ENCODE measurements at places on chromosomes 2 and 18.

GRCh38 chr2:55088400-55088799 lies 38.1 kb upstream of the RTN4 start:
- no peak for DNase-seq

DNA sequence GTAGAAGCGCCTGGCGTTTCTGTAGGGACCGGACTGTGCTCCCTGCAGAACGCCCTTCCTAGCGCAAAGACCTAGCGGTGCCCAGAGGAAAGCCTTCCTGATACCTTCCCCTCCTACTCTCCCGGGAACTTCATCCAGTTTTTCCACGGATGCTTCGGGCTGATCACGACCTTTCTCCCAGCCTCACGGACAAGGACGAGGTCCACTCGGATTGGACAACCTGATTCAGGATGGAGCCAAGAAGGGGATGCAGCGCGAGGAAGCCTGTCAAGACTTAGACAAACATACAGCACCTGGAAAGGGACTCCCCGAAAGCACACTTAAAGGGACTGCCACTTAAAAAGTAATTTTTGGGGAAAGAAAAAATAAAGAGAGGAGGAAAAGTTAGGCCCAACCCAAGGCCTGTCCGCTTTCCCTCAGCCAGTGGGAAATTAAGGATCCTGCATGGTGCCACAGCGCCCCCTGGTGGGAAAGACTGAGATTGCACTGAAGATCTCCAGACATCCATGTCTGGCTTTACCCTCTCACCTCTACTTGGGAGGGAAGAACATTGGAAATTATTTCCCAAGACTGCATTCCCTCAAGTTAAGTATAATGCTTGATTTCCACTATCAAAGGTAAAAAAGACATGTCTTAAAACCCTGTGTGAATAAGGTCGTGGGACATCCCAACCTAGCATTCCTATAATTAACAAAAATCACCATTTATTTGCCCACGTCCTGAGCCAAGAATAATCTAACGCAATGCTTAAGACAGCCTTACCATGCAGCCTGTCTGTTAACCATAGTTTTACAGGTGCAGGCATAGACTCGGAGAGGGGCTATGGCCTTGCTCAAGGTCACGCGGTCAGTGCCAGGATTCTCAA lies 13.4 kb upstream of the COPS8 start:
- DNase-seq, result peak; percentile 59

- no peak for DNase-seq
Observed at GRCh38 chr18:34947711-34948125, 93.5 kb upstream of the MAPRE2 start.

DNA sequence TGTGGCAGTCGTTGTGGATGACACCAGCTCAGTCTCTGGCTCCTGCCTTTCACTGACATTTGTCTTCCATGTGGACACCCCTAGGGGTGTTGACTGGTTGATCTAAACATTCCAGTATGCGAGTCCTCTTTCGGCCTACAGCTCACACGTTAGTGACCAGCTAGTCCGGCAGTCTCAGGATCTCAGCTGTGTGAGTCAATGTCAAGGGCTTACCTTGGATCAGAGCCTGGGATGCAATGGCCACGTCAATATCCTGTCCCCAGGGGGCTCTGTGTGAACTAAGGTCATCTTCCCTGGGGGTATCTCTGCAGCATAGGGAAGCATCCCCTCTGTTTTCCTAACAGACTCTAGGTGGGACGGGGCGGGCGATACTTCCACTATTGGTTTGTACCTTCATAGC lies 35.1 kb upstream of the YWHAQ start:
- DNase-seq, result no peak

GRCh38 chr2:42360493-42360889 lies 526 bp downstream of the COX7A2L start:
- no peak for DNase-seq

- no peak for DNase-seq
Observed at GRCh38 chr2:240030379-240031094, at the start of gene OR6B2. TSS of gene OR6B2 (minus strand) at chr2:240030429. CDS start at chr2:240030429, 0 bp downstream.

- no peak for DNase-seq
Observed at GRCh38 chr2:111100087-111100764, 20.5 kb upstream of the BCL2L11 start.

DNA sequence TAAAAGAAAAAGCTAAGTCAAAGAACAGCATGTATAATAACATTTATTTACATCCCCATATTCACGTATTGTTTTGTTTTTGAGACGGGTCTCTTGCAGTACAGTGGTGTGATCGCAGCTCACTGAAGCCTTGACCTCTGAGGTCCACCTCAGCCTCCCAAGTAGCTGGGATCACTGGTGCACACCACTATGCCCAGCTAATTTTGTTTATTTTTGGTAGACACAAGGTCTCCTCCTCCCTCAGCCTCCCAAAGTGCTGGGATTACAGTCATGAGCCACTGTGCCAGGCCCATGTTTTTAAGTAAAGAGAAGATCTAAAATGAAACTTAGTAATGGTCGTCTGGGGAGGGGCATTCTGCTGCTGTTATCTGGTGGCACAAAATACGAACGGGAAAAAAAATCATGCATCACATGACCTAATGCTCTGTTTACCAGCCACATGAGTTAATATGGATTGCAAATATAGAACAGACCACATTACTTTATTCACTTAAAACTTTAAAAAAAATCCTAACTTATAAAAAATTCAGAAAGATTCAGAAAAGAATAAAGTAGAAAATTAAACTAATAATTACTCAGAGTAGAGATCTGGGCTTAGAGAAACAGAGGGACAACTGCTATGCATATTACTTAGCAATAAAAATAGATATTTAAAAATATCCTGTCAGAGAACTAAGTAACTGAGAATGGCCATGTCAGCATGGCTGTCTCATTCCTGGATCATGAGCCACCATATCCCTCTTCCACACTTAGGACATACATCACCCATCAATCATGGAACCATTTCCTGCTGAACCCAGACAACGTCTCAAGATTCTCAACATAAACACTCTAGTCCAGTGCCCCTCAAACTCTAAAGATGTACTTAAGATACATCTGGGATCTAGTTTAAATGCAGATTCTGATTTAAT lies 7.3 kb downstream of the MMADHC start:
- no peak for DNase-seq

DNA sequence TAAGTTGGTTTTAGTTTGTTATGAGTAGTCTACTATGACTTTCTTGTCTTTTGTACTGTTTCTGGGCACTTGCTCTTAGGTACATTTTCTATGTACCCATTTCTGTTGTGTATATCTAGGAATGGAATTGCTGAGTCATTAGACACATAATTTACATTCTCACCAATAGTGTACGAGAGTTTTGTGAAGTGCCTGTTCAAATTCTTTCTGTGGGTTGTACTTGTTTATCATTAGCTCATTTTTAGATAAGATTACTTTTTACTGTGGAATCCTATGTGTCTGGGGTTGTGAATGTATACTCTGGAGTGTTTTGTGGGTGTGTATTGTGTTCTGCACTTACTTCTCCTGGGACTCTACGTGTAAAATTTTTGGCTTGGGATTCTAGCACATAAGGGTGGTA lies 36.6 kb upstream of the CD28 start:
- DNase-seq, result no peak

GRCh38 chr2:71528131-71528591 lies 74.8 kb downstream of the DYSF start:
- no peak for DNase-seq

DNA sequence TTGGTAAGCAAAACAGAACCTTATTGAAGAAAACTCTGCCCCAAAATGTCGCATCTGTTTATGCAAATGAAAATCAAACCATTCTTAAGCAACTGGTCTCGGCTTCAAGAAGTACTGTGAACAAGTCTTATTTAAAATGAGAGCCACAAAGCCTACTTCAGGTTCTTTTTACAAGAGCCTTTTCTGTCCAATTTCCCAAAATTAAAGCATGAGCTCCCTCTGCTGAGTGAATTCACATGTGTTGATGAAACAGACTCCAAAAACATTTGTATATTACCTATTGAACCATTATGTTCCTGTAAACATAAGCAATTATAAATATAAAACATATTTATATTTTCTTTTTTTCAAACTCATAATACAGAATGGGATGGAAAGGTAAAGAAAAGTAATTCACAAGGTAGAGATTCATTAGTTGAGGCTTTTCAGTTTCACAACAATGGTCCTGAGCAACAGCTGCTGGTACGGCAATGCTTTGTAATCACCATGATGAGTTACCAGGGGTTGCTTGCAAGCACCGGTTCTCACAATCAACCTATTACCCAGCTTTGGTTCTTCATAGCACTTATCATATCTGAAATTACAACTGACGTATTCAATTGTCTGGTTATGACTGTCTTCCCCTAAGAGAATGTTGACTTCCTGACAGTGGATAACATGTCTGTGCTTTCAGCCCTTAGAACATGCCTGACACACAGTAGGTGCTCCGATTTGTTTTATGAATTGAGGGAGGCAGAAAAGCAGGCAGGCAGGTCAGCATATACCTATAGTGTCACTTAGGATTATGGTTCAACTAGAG lies 108.4 kb upstream of the BZW1 start:
- DNase-seq, result no peak

- no peak for DNase-seq
Observed at GRCh38 chr2:236889791-236890704, 195.6 kb upstream of the COPS8 start.

DNA sequence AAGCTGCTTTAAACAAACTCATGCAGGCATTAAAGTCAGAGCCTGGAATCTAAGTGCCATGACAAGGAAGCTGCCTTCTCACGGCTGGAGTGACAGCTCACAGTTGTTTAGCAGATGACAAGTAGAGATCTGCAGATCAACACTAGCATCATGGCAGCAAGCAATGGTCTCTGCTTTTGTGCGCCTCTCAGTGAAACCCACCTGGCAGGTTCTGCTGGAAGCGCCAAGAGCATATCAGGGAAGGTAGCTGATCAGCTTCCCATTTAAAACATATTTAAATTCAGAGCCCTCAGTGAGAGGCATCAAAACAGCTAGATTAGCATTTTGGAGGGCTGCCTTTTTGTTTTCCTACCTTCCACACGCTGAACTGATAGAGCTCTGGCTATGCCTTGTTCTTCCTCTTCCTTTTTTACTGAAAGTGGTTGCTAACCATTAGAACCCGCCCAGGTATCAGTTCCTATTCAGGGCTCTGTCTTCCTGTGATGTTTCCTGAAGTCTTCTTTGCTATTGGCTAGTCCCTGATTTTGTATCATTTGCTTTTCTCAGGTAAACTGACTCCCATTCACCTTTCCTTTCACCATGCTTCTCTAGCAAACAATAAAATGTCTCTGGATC lies 70.8 kb downstream of the TMEM200C start:
- DNase-seq, result no peak

DNA sequence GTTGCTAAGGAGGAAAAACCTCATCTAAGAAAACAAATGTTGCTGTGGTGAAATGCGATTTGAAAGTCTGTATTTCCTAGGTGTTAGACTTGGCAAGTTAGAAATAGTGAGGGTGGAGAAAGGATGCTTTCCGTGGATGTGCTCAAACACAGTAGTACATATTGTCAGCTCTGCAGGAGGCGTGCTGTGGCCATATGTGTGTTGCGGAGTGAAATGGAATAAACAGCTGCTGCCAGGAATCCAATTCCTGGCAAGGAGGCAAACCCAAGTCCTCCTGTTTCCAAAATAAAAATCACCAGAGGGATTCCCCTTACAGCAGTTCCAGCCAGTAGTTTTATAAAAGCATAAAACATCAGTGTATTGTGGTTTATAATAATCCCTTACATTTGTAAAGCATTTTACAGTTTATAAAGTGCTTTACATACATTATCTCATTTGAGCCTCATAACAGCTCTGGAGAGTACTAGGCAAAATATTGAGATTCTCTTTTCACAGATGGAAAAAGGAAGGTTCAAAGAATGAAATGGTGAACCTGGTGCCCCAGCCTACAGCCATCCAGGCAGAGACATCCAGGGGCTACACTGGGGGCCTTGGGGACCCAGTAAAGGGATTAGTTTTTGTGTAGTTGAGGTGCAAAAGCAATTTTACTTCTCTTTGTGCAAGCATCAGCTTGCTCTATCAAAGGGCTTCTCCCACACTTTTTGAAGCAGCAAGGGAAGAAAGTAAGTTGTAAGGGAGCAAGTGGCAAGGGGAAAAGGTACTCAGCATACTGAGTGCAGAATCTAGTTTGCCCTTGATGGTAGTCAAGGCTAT lies 206.0 kb downstream of the AGPS start:
- no peak for DNase-seq

DNA sequence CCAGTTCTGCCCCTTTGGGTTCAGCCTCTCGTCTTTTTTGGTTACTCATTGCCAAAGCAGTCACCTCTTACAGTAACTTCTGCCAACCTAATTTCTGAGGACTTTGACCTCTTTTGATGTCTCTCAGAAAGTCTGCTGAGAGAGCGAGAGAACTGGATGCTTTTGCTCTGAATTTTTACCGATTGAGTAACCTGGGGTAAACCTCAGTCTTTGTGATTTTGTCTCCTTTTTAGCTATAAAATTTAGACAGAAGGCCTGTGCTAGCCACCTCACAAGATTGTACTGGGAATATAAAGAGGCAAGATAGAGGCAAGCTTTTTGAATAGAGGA lies 34.8 kb upstream of the IL1R1 start:
- DNase-seq, result no peak

DNA sequence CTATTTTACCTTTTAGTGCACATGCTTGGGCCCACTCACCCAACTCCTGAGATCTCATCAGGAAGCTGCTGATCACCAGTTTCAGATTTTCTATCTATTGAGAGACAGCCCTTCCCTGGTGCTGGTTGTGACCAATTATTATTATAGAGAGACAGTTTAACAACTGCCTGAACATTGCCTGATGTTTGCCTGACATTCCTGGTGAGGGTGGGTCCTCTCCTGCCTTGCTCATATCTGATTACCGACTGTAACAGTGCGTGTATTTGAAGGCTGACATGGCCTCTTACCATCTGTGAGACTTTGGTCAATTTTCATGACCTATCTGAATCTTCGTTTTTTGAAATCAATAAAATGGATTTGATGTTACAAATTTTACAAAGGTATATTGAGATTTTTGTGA lies 39.0 kb downstream of the FAM171B start:
- DNase-seq, result no peak

- no peak for DNase-seq
Observed at GRCh38 chr2:109331081-109331480, 202.1 kb downstream of the SH3RF3 start.

DNA sequence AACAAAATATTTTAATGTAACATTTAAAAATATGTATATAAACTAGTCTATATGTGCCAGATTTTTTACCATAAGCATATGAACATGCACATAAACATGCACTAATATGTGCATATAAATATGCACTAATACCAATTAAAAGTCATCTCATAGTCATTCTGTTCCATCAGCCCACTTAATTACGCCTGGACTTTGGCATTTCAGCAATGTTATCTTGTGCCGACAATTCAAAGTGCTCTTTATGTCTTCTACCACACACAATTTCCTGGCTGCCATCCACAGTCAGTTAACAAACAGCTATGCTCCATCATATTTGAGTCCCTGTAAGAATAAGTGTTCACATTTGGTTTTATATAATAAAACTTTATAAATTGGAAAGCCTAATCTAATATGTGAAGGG lies 92.6 kb upstream of the TSPYL6 start:
- DNase-seq, result no peak

GRCh38 chr18:36284671-36285295 lies 12.7 kb upstream of the FHOD3 start:
- no peak for DNase-seq

GRCh38 chr18:3350566-3351527 lies 88.9 kb downstream of the MYL12B start:
- DNase-seq, result no peak
